OCI-LY7 (cell line): ENCODE measurements at places on chromosomes 2 and 18.

GRCh38 chr18:59902131-59902992 is 2.6 kb downstream of the PMAIP1 start:
- peak; percentile 18 for DNase-seq

DNA sequence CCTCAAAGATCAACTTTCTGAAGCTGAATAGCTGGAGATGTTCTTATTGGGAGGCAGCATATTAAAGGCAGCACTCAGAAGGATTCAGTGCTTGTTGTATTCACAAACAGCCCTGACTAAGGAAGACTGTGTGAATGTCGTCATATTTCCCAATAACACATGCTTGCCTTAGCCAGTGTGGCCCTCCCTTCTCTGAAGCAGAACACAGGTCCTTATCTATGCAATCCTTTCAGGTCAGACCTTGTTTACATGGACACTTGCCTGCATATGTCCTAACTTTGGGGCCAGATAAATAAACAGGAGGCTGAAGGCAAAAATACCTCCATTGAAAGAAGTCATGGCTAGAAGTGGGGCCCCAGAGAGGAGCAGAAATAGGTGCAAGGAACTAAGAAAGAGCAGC is 97.2 kb downstream of the SLC4A3 start:
- DNase-seq: no peak

GRCh38 chr2:73063909-73064875 is 7.3 kb downstream of the SFXN5 start:
- DNase-seq: no peak

DNA sequence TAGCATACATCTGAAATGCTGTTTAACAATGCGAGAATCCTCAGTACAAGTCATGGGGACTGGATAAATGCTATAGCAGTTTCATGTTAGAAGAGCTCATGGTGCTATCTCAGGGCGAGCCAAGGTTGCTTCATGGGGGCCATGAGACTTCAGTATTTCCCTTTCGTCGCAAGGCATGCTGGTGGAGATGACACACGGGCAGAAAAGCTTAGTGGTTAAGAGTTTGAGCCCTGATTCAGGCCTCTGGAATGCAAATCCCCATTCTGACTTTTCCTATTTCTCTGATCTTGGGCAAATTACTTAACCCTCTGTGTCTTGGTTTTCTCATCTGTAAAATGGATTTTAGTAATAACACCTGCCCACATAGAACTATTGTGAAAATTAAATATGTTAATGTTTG is 57.4 kb upstream of the EPHA4 start:
- no peak for DNase-seq

DNA sequence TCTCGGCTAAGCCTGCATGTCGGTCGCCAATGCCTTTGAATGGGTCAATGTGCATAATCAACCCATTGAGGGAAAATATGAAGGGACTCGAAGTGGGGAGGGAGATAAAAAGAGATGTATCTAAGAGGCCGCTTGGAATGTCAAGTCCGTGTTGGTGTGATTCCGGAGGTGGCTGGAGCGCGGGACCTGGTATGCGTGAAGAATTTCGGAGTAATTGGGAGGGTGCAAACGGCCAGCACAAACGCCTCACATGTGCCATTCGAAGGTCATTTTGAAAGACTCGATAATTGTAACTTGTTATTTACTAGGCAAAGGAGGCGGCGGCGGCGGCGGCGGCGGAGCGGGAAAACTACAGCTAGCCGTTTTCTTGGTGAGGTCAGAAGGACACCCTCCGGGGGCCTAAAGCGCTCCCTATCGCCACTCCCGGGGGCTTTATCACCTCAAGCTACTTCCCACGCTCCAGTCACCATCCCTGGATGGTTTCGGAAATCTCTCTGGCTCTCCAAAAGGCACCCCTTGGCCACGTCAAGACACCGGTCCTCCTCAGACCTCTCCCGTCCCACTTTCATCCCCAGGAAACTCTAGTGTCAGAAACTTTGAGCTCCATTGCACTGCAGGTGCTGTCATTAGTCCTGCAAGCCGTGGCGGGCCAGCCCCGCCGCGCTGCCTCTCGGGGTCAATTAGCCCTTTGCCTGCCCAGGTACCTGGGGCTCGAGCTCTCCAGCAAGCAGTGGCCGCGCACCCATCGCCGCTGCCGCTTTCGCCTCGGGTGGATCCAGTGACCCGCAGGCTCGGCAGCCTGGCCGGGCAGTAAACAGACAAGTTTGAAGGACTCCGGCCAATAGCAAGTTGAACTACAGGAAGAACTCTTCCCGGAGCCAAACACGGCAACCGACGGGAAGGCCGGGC is 1.5 kb downstream of the ERBB4 start:
- DNase-seq: no peak

DNA sequence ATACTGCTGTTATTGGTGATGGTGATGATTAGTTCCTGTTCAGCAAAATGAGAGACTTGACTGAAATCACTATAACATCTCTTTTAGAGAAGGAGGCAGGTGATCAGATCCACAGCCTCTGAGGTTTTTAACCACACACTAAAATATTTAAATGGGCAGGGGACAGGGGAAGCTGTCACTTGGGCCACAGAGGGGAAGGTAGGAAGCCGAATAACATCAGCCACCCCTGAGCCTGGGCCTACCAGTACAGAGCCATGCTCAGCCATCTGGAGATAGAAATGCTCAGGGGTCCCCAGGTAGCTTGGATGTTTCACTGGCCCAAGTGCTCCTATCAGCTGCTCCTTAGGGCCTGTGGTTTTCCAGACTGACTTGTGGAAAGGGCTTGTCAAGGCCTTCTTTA is 122.3 kb downstream of the MRO start:
- no peak for DNase-seq

DNA sequence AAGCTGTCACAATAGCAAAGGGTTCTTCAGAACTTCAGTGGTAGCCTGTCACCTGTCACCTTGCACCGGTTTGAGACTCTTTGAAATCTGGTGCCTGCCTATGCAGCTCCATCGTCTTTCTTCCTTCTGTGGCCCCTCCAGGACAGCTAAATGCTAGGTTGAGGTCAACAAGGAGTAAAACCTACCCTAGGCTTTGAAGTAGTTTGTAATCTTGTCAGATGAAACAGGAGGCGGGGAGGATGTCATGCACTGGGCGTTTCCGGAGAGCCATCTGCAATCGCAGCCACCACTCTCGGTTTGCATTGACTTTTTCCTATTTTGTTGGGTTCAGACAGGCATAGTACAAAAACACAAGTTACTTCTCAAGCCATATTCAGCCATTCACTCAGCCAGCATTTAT is 116.7 kb downstream of the LPIN1 start:
- DNase-seq: no peak

DNA sequence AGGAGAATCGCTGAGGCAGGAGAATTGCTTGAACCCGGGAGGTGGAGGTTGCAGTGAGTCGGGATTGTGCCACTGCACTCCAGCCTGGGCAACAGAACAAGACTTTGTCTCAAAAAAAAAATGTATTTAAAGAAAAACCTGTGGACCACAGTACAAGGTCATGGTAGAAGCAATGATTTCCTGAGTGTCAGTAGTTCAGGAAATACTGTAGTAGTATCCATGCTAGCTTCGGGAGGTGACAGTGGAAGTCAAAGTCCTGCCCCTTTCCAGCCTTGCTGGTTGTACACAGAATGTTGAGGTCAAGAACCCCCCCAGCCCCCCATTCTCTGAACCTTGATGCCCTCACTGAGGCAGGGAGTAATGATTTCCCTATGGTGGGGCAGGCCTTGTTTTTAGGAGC is 56.6 kb downstream of the INPP4A start:
- DNase-seq: no peak
